ENCODE measurements at places on chromosomes 11 and 22. TPM values are rescaled to one million over a fixed set of nuclear protein-coding genes. Genes with fewer than 3 reads are reported as not detected.

Gene EMID1
- 0.21 TPM for total RNA-seq

Gene OSM
- total RNA-seq, result 240 TPM

Gene MYO18B
- total RNA-seq, result 0.31 TPM

Gene EHBP1L1
- 79.1 TPM for total RNA-seq

Gene TAF6L
- total RNA-seq, result 7.3 TPM

Gene ART5
- not detected for total RNA-seq

Gene PDGFB
- total RNA-seq, result 1.2 TPM

Gene PTPN5
- total RNA-seq, result not detected

Gene OR2AG2
- 0.10 TPM for total RNA-seq

Gene FAM83F
- total RNA-seq, result 2.7 TPM

Gene MS4A6A
- 237 TPM for total RNA-seq

Gene SLC25A45
- 12.6 TPM for total RNA-seq

Gene OR51E2
- total RNA-seq, result 0.10 TPM

Gene RHOD
- total RNA-seq, result 0.21 TPM

Gene RASSF10
- total RNA-seq, result not detected

Gene SEC14L2
- 15.5 TPM for total RNA-seq

Gene BATF2
- not detected for total RNA-seq

Gene E2F8
- total RNA-seq, result 0.10 TPM

Gene MPEG1
- total RNA-seq, result 84.1 TPM

Gene KCNK4
- total RNA-seq, result not detected

Gene BTG4
- not detected for total RNA-seq

Gene DTX4
- 5.2 TPM for total RNA-seq

Gene OR52N4
- total RNA-seq, result 1.0 TPM

Gene UPK3A
- total RNA-seq, result 0.94 TPM

Gene HARBI1
- 10.6 TPM for total RNA-seq

Gene FERMT3
- 105 TPM for total RNA-seq

Gene ZFPL1
- 17.6 TPM for total RNA-seq

Gene LARGE1
- total RNA-seq, result 3.9 TPM

Gene TMA7B
- total RNA-seq, result 7.9 TPM

Gene OR56A1
- total RNA-seq, result under 0.01 TPM

Data from mononuclear cell (primary cell).